ENCODE measurements at places on chromosomes 3 and 15. TPM values are rescaled to one million over a fixed set of nuclear protein-coding genes. Genes with fewer than 3 reads are reported as not detected.

- DNase-seq: no peak
Measured at GRCh38 chr3:114608293-114608692, 314.5 kb downstream of the TIGIT start.

DNA sequence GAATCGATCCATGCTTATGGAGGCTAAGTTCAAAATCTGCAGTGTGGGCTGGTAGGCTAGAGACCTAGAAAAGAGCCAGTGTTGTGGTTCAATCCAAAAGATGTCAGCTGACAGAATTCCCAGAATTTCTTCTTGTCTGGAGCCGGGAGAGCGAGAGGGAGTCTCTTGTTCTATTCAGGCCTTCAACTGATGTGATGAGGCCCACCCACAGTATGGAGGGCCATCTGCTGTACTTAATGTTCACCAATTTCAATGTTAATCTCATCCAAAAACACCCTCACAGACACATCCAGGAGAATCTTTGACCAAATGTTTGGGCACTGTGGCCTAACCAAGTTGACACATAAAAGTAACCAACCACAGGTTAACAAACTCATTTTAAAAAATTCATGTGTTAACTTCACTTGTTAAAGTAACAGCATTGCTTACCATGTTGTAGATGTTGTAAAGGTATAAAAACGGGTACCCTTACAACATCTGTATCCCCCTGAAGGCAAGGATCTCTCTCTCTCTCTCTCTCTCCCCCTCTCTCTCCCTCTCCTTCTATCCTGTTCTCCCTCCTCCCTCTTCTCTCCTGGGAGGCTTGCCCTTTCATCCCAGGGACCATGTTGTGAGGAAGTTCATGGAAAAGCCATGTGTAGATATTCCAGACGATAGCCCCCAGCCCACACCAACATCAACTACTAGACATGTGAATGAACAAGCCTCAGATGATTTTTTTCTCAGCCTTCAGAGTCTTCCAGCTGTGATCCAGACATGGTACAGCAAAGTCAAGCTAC is 66.4 kb upstream of the CHD2 start:
- DNase-seq: no peak

GRCh38 chr3:5429517-5429890 is 242.0 kb downstream of the EDEM1 start:
- DNase-seq: no peak

The RPL29 gene
- 2,395 TPM for polyA plus RNA-seq

The CHL1 gene
- polyA plus RNA-seq: 0.47 TPM

Measured in psoas muscle (tissue), 8 donors.